ENCODE measurements at places on chromosomes 7 and 10.

GRCh38 chr10:79051766-79052165 is 17.0 kb upstream of the ZMIZ1 start:
- peaks cover 8% of the 10 kb centered on the region for H3K4me1 ChIP-seq
- H3K4me3 ChIP-seq, result no peak overlapping the region
- H3K27me3 ChIP-seq, result no peaks in the 10 kb centered on the region
- no peaks in the 10 kb centered on the region for H3K36me3 ChIP-seq

GRCh38 chr10:95284807-95285206 is 6.0 kb downstream of the PDLIM1 start:
- H3K4me1 ChIP-seq, result peaks cover 22% of the 10 kb centered on the region
- peak overlapping the region; percentile 59 for H3K4me3 ChIP-seq
- H3K36me3 ChIP-seq, result peaks cover 11% of the 10 kb centered on the region
- H3K27me3 ChIP-seq, result no peaks in the 10 kb centered on the region

GRCh38 chr7:100213672-100214071 is 6.1 kb upstream of the PVRIG start:
- H3K27ac ChIP-seq, result peak overlapping the region; percentile 26
- no peak for DNase-seq
- H3K4me3 ChIP-seq, result no peak overlapping the region
- peaks cover 75% of the 10 kb centered on the region for H3K4me1 ChIP-seq

DNA sequence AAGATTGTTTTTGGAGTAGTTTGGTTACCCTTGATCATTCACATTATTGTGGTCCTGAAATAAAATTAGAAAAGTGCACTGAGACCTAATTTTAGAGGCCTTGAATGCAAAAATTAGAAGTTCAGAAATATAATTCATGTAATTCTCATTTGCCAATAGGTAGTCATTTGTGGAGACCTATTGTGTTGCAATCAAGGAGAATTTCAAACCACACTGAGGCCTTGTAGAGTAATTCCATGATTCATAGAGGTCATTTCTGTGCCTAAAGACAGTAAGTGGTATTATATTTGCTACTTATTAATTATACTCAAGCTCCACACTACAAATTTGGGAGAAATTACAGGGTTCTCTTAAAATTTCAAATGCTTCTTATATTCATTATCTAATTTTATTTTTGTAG is 946.8 kb upstream of the POT1 start:
- H3K4me1 ChIP-seq, result no peaks in the 10 kb centered on the region
- DNase-seq, result no peak
- H3K36me3 ChIP-seq, result no peaks in the 10 kb centered on the region
- no peak overlapping the region for H3K4me3 ChIP-seq
- H3K27me3 ChIP-seq, result no peaks in the 10 kb centered on the region
- H3K27ac ChIP-seq, result no peak overlapping the region

GRCh38 chr7:74453322-74454011 is at the start of gene GTF2IRD1:
Gene GTF2IRD1 (plus strand): TSS chr7:74453906. CDS start chr7:74508081, 54,175 bp downstream.
- no peaks in the 10 kb centered on the region for H3K36me3 ChIP-seq
- H3K4me3 ChIP-seq, result peak within 1 kb of the TSS; percentile 41
- DNase-seq, result no peak
- H3K27me3 ChIP-seq, result no peaks in the 10 kb centered on the region
- H3K27ac ChIP-seq, result no peak within 1 kb of the TSS

GRCh38 chr7:130037703-130038102 is 13.5 kb downstream of the ZC3HC1 start:
- peaks cover 3% of the 10 kb centered on the region for H3K36me3 ChIP-seq
- no peak for DNase-seq
- no peak overlapping the region for H3K4me3 ChIP-seq

GRCh38 chr10:133532871-133533270 is 5.7 kb downstream of the CYP2E1 start:
- no peak overlapping the region for H3K4me3 ChIP-seq
- H3K27ac ChIP-seq, result no peak overlapping the region
- DNase-seq, result no peak
- H3K27me3 ChIP-seq, result peaks cover 4% of the 10 kb centered on the region

GRCh38 chr7:22427104-22427503 is 70.2 kb upstream of the RAPGEF5 start:
- no peak for DNase-seq
- peaks cover 6% of the 10 kb centered on the region for H3K4me1 ChIP-seq

Data from GM12878 (cell line).